ENCODE measurements at places on chromosomes 13 and 19. TPM values are rescaled to one million over a fixed set of nuclear protein-coding genes. Genes with fewer than 3 reads are reported as not detected.

Gene CAPS
- total RNA-seq: 12.9 TPM

Gene MISP
- total RNA-seq: not detected

Gene ZNF66
- 12.1 TPM for total RNA-seq

Gene SPACA4
- not detected for total RNA-seq

Gene OSCAR
- not detected for total RNA-seq

Gene TOMM40
- 93.5 TPM for total RNA-seq

Gene ANGPTL8
- total RNA-seq: not detected

Gene SERPINE3
- total RNA-seq: not detected

Gene SPINT2
- 71.3 TPM for total RNA-seq

Gene EPS8L1
- 4.8 TPM for total RNA-seq

Gene ZNF98
- not detected for total RNA-seq

Gene VSTM1
- total RNA-seq: not detected

Gene FKRP
- total RNA-seq: 20.6 TPM

Gene TSKS
- 2.9 TPM for total RNA-seq

Gene SIAH3
- total RNA-seq: 0.14 TPM

Gene NEK5
- 0.09 TPM for total RNA-seq

Gene ZNF729
- not detected for total RNA-seq

Gene FXYD7
- total RNA-seq: 0.70 TPM

All from T-helper 2 cell treated with Interferon-gamma antibody and Interleukin-4, amounts not matched to agents 100 ng/mL and 5 ng/mL, for 36 hours (primary cell).